Cerebellar nuclear complex (tissue), 1 donor: ENCODE measurements at places on chromosomes 1 and 21.

DNA sequence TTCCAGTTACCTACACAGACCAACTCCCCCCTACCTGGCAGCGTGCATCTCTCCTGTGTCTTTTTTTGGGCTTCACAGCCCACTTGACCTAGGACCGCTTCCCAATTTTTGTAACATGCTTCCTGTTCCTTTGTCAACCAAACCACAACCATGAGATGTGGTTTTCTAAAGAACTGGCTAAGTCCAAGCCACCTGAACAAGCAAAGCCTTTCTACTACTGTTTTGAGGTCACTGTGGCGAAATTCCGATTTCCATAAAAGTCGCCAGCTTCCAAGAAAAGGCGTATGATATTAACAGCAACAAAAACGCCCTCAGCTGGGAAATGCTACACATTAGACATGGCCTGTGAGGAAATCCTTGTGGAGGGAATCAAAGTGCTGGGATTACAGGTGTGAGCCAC is 12.7 kb upstream of the AK2 start:
- no peak for DNase-seq

DNA sequence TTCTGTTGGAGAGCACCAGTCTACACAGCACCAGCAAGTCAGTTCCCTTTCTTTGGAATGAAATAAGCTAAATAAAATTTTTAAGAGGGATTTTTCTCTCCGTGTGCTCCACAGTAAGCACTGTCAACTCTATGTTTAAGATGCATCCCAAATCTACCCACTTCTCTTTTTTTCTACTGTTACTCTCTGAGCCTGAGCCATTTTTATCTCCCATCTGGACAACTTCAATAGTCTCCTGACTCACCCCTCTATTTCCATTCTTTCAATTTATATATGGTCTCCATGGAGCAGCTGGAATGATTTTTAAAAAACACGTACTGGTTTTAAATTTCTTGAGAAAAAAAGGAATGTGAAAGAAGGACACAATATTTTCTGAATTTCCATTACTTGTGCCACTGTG is 24.7 kb upstream of the CCT8 start:
- no peak for DNase-seq

DNA sequence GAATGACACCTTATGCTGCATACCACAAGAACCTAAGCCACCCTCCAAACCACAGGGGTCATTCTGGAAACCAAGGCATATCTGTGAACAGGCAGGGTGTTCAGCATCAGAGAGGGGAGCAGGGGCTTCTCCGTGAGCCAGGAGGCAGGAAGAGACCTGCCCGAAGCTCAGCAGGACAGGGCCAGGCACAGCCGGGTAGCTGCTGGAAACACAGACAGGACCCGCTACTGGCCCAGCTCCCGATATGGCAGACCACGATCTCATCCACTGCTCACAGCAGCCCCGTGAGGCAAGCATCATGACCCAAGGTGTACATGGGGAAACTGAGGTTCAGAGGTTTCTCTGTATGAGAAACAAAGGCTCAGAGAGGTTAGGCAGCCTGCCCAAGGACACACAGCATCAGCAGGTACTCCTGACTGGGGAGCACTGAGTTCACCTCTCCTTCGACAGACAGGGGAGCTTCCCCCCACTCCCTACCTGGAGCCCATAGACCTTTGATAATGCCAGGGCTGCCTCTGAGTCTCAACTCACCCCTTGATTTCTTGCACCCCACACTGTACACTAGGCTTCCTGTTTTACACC is 317.7 kb downstream of the MATN1 start:
- no peak for DNase-seq

DNA sequence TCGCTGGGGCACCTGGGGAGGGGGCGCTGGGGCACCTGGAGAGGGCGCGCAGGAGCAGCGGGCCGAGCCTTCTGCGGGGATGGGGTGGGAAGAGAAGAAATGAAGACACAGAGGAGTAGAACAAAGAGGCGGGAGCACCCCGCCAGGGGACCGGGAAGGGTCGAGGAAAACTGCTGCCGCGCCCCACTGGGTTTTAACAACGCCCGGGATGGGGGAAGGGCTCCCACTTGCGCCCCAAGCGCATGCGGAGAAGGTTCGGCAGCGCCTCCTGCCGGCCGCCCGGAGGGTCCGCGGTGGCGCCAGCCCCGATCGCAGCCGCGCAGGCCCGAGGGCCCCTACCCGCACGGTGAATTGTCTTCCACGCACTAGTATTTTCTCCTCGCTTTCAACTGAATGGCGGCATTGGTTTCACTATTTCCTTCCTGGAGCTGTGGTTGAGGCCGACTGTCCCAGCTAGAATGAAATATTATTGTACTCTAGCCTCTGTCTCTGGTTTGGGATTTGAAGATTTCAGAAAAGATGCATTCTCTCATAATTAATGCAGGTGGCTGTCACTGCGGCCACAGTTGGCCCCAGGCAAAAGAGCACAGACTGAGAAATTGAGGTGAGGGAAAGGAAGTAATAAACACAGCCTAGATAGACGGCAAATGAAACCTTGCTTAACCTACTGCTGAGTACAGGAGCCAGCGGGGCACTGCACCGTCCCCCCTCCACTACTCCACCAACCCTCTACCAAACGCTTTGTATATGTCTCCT is 57.3 kb downstream of the MAB21L3 start:
- no peak for DNase-seq

- no peak for DNase-seq
Observed at GRCh38 chr1:232613752-232614381, 16.1 kb downstream of the SIPA1L2 start.

GRCh38 chr1:106699433-106699832 is 357.0 kb upstream of the PRMT6 start:
- no peak for DNase-seq

GRCh38 chr1:26278724-26279455 is 996 bp upstream of the SH3BGRL3 start:
- no peak for DNase-seq

- no peak for DNase-seq
Observed at GRCh38 chr1:205676597-205676996, 3.7 kb downstream of the SLC45A3 start.

DNA sequence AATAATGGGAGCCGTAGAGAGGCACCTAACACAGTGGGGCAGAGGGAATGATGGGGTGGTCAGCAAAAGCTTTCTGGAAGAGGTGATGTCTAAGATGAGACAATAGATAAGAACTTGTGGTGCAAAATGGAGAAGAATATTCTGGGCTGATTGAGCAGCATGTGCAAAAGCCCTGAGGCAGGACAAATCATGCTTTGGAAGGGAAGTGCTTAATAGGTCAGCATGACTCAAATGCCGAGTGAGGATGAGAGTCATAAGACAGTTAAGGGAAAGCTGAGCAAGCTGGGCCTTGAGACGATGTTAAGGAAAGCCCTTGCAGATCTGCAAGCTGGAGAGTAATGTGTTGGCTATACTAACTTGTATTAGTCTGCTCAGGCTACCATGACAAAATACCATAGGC is 37.3 kb upstream of the ASB17 start:
- no peak for DNase-seq

DNA sequence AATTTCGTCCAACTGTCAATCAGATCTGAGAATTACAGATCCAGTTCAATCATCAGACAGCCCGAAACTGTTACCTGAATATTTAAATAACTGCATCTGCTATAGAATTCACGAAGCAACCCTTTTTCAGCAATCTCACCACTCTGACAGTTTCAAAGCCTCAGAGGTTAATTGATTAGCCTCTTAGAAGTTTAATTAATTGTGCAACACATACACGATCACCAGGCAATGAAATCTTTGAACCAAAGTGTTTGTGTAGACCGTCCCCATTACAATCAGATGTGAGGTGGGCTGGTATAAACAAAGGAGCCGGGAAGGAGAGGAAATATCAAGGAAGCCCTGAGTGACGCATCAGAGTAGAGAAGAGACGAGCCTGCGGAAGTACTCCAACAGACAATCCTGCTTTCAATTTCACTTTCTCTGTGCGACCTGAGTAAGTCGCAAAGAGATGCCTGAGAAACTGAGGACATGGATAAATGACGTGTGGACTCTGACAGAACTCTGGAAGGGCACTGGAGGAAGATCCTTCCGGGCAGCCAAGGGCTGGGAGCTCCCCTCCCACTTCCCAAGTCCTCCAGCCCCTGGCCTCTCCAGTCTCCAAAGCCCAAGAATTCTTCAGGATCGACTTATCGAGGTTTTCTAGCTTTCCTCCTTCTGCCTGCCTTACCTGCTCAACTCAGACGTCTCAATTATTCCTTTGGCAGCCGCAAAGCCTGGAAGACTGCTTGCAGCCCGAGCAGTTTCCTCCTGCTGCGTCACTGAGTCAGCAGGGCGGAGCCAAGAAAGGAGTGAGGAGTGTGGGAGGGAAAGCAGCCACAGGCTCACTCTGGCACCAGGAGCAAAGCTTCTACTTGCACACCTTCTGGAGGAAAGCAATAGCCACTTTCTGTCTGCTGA is at the start of gene RNASEL:
Gene RNASEL, minus strand, starts transcription at position 757 of the 897 bp plus-strand sequence. CDS start 2,450 bp downstream, outside the sequence.
- DNase-seq = no peak

DNA sequence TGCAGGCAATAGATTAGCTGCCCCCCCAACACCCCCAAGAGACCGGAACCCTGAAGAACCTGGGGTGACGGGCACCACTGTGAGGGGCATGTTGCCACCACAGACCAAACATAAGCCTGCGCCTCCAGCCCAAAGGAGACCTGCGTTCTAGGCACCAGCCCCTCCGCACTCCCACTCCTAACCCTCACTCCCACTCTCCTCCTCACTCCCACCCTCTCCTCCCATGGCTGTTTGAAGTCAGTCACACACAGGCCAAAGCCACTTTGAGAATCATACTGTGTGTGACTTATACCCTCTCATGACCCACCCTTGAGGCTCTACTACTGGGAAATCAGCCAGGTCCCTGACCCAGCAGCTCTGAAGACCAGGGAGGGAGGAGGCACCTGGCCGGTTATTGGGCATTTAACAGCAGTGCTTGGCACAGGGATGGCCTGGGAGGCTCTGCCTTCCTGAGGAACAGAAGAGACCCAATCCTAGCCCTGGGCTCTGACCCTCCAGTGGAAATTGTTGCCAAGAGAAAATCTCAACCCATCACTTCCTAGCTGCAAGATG is 43.5 kb downstream of the FBXO2 start:
- DNase-seq = no peak

DNA sequence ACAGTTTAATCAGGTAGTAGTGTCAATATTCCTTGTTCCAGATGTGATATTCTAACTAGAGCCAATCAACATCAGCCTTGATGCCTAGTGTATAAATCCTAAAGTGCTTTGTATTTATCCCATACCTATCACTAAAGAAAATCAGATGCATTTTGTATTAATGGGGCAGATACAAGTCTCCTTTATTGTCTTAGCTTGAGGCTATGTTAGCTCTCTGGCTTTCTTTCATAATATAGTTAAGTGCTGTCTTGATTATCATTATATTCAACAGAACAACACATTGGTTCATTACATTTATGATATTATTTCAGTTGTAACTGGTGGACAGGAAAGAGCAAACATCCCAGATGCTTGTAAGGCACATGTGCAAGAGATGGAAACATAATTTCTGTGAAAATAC is 338.8 kb downstream of the PLA2G4A start:
- DNase-seq = no peak

GRCh38 chr1:24764848-24765247 is 19.6 kb downstream of the CLIC4 start:
- DNase-seq = no peak
